ENCODE measurements at places on chromosomes 11 and 22.

GRCh38 chr11:72123117-72123653 lies 10.7 kb upstream of the ANAPC15 start:
- DNase-seq = no peak

DNA sequence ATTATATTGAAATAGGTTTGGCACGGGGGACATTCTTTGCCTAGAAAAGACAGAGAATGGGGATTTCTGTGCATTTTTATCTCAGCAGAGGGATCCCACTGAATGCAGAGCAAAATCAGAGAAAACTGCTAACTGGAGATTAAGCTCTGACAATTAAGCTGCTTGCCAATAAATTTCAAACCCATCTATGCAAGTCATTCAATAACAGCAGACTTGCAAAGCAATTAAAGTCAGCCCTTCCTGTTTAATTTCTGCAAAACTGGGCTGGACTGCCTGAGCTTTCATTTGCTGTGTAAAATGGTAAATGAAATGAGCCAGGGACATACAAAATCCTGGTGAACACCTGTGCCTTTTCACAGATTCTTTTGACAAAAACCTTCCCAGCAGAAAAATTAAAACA lies 1273.9 kb upstream of the CNTN5 start:
- DNase-seq = peak; percentile 30

DNA sequence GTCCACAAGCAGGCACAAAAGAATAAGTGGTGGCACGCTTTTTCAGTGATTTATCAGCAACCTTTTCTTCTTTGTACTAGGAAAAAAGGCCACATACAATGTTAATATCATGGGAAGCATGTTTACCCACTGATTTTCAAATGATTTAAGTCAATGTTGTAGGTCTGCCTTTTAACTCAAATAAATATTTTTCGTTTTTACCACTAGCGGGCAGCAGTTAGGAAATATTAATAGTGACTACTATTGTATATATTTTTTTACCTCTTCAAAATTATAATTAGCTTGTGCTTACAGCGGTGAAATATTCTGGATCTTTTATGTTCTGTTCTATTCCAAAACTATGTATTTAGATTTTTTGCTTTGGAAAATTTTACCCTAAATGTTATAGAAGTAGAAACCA lies 6.4 kb upstream of the SLC17A6 start:
- DNase-seq = no peak

DNA sequence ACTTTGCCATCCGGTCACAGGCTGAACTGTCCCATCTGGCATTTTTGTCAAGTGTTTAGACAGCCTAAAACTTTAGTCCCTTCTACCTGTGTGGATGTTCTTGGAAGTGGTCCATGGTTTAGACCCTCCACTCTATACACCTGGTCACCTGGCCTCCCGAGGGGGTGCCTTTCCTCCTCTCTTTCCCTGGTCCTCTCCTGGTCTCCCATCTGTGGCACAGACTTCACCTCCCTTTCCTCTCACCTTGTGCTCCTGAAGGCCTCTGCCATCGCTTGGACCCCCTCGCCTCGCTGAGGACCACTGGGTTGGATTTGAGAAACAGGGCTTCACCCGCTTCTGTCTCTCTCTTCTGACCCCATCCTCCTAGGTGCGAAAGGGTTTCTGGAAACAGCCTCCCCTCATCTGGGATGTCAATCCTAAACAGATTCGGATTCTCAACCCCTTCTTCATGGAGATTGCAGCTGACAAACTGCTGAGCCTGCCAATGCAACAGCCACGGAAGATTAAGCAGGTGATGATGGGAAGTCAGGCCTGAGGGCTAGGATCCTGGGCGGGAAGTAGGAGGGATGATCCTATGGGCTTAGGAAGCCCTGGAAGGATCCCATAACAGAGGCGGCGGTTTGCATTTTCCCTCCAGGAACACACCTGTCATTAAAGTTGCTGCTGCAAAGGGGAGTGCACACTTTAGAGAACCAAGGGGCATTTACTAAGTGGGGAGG lies 53.6 kb downstream of the ST3GAL4 start:
- no peak for DNase-seq

DNA sequence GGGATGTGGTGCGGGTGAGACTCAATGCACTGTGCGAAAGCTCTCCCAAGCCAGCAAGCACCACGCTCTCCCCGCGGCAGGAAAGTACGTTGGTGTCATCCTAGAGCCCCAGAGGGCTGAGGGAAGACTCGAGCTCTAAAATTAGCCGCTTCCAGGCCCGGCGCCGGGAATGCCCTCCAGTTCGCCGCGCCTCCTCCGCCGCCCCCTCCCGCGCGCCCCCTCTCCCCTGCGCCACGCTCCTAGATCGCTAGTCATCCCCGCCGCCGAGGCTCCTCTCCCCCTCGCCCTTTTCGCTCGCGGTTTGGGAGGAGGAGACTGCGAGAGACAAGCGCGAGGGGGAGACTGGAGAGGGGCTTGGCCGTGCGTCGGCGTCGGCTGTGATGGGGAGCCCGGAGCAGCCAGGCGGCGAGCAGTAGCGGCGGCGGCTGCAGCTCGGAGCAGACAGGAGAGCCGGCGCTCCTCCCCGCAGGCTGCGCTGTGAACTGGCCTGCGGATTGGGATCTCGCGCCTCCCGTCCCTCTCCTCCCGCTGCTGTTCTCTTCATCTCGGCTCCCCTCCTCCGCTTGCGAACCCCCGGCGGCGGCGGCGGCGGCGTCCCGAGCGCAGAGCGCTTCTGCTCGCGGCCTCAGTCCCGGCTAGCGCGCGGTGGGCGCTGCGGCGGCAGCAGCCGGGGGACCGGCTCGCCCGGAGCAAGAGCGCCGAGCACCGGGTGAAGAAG lies at the start of gene FAT3:
TSS of gene FAT3 (plus strand) at position 412 of the 718 bp plus-strand sequence. CDS start 127,295 bp downstream, outside the sequence.
- DNase-seq = peak; percentile 77

DNA sequence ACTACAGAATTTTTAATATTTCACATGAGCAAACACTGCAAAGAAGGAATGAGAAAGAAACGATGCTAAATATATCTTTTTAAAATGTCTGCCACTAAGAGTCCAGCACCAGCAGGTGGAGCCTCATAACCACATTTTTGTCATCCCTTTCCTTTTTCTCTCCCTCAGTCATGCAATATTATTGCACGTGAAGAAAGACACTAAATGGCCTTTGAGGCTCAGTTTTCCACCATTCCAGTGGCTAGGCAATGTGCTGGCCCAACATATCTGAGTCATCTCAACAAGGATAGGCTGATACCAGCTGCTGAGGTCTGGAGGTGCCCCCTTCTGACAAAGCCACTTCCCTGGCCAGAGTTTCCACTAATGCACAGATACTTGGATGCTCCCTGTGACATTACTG lies 1.8 kb downstream of the ALKBH8 start:
- DNase-seq = peak; percentile 24

DNA sequence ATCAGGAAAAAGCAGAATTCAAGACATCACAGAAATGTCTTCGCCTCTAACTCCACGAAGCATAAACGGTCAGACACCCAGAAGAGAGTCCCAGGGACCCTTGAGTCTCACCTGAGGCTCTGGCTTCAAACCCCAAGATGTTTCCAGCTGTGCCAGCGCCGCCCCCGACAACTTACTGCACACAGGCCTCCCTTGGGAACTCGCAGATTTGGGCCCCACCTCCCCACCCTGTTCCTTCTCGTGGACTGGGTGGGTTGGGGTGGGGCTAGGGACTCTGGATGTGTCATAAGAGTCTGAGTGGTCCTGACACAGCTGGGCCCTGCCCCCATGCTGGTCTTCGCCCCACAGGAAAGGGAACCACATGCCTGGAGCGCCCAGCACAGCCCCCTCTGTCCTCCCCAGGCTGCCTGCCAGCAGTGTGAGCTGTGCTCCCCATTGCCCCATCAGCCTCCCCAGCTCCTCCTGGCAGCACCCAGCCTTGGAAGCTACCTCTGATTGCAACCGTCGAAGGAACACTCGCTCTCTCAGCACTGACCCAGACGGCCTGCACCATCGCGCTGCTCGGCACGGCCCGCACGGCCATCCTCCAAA lies 147.5 kb downstream of the CRYBB2 start:
- DNase-seq = no peak

DNA sequence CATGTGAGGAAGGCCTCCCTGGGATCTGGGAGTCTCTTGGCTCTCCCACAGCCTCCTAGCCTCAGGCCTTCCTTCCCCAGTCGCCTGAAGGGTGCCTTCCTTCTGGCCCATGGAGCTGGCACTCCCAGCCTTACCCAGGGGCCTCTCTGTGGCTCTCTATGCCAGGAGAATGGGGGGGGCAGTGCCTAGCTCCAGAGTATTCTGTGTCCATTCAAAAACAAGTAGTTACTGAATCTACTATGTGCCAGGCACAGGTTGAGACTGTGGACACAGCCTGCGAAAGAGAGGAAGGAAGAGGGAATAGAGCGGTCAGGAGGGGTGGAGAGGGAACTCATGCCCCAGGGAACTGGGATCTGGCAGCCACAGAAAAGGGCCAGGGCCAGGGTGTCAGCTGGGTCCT lies 2.7 kb upstream of the PLA2G3 start:
- no peak for DNase-seq

GRCh38 chr22:23531966-23532705 lies 48.0 kb downstream of the IGLL1 start:
- no peak for DNase-seq

- DNase-seq = no peak
Measured at GRCh38 chr11:94104734-94105133, 23.9 kb upstream of the PANX1 start.

DNA sequence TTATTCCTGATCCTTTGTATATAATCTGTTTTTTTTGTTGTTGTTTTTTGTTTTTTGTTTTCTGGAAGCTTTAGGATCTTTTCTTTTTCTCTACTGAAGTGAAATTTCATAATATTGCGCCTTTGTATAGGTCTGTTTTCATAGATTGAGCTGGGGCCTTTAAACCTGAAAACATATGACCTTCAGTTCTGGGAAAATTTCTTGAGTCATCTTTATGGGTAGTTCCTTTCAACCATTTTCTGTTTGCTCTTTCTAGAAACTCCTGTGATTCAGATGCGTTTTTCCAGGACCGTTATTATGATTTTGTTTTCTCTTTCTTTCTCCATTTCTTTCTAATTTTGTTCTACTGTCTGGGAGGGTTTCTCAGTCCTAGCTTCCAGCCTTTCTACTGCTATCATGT lies 43.7 kb downstream of the BSX start:
- no peak for DNase-seq

DNA sequence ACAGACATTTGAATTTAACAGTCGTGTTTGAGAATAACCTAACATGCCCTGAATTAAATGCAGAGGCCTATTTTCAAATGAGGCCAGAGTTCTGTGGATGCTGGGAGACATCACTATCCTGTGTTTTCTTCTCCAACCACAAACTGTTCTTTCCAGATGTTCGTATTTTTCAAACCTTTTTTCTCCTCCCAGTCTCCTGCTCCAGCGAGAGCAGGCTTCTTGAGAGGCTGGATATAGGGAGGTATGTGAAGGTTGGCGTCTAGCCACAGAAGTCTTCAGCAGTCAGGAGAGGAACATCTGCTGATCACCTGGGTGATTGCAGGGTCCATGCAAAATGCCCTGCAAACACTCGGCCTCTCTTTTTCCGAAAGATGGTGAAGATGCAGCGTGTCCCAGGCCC lies 126.3 kb downstream of the C11orf91 start:
- DNase-seq = no peak

DNA sequence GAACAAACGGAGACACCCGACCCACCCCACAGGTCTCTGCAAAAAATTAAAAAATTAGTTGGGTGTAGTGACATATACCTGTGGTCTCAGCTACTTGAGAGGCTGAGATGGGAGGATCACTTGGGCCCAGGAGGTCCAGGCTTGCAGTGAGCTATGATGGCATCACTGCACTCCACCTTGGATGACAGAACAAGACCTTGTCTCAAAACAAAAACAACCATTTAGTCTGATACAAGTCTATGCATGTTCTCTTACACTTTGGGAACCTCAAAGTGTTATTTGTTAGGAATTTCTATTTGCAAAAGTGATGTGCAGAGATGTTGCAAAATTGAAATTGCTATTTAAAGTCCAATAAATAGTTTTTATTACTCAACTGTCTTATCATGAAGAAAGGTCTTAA lies 14.3 kb downstream of the ATG13 start:
- DNase-seq = no peak

GRCh38 chr22:21865041-21865440 lies 2.4 kb downstream of the MAPK1 start:
- no peak for DNase-seq

DNA sequence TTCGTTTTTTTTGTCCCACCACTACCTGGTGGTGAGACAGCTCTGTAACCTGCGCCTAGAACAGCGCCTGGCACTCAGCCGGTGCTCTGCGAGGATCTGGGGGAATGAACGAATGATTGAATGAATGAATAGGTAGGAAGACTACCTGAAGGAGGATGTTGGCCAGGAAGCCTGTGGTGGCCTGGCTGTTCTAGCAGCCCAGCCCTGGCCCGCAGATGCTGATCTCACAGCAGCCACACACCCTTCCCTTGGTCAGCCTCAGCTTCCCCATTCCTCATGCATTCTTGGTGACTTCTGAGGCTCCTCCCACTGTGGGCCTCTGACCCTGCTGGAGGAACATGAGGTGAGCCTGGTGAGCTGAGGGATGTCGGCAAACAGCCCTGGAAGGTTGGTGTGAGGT lies 3.7 kb downstream of the TRPM5 start:
- no peak for DNase-seq

GRCh38 chr11:75667831-75668450 lies 897 bp downstream of the MAP6 start:
- peak; percentile 79 for DNase-seq

- no peak for DNase-seq
Measured at GRCh38 chr11:74471668-74472429, 4.5 kb upstream of the KCNE3 start.

GRCh38 chr11:112024178-112024772 lies 933 bp upstream of the DLAT start:
- no peak for DNase-seq

DNA sequence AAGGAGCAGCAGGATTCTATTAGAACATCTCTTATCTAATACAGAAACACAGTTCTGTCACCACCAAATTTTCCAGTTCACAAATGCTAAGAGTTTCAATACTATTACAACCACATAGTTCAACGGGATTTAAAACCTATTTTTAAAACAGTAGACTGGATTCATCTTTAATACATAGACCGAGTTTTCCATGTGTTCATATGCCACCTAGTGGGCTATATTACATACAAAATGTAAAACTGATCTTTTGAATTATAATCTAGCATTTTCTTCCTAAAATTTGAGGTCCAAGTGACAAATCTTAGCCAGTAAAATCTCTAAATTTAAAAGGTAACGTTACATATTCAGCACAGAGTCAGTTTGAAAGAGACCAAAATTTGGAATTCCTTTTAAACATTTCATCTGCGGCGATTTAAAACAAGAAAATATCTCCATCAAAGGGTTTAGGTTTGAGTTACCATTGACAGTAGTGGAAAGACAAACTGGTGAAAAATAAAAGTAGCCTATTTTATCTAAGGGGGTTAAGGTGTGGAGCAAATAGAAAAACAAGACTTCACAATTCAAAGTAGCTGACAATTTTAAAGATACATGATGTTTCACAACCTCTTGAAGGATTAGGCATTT lies 269.3 kb upstream of the MPPED2 start:
- peak; percentile 23 for DNase-seq

Data from NCI-H1092 treated with DMSO at 0.1 percent for 48 hours (cell line).